ENCODE measurements at places on chromosomes 5 and 9. TPM values are rescaled to one million over a fixed set of nuclear protein-coding genes. Genes with fewer than 3 reads are reported as not detected.

Gene PCA3
- total RNA-seq: not detected

Gene SMIM33
- total RNA-seq: not detected

Gene OR1J2
- total RNA-seq: not detected

Gene C5orf58
- total RNA-seq: not detected

Gene CAMK2A
- total RNA-seq: 0.71 TPM

Gene PCDHA1
- total RNA-seq: 0.29 TPM

Gene PCDHGA3
- not detected for total RNA-seq

Gene QRFP
- not detected for total RNA-seq

Gene PLPP7
- total RNA-seq: not detected

All from A549 treated with Hydrocortisone at 1 μM for 4 hours (cell line).